ENCODE measurements at places on chromosomes 1 and 21.

- peaks cover 57% of the 10 kb centered on the region for H3K4me1 ChIP-seq
- H3K27me3 ChIP-seq: no peaks in the 10 kb centered on the region
- no peak overlapping the region for H3K4me3 ChIP-seq
- H3K27ac ChIP-seq: no peak overlapping the region
- H3K36me3 ChIP-seq: peaks cover 24% of the 10 kb centered on the region
Observed at GRCh38 chr1:91749788-91750231, 136.1 kb downstream of the TGFBR3 start.

DNA sequence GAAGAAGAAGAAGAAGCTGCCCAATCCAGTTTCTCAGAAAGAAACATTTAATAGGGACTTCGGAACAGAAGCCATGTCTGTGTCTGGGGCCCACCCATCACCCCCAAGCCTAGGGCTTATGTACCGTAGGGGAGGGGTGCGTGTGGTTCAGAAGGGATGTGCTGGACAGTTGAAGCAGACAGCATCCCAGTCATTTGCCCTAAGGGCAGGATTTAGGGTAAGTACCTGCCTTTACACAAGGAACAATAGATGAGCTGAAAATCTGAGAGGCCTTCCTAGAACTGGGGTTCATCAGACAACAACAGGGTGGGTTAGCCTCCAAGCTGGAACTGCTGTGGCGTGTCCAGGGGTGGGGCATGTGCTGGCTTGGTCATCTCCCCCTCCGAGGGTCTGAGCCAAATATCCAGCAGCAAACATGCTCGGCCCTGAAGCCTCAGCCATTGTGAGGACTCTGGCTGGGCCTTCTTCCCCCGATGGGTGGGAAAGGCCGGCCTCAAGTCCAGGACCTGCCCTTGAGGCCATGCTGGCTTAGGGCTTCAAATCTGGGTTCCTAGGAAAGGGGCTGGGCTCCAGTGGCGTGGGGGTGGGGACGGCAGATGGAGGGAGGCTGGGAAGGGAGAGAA lies 12.1 kb downstream of the CSTB start:
- DNase-seq: no peak
- no peaks in the 10 kb centered on the region for H3K27me3 ChIP-seq

GRCh38 chr1:180567654-180568053 lies 8.9 kb downstream of the OVAAL start:
- no peak overlapping the region for H3K4me3 ChIP-seq
- H3K36me3 ChIP-seq: no peaks in the 10 kb centered on the region
- H3K27me3 ChIP-seq: peaks cover 17% of the 10 kb centered on the region
- no peak for DNase-seq
- peaks cover 21% of the 10 kb centered on the region for H3K4me1 ChIP-seq

DNA sequence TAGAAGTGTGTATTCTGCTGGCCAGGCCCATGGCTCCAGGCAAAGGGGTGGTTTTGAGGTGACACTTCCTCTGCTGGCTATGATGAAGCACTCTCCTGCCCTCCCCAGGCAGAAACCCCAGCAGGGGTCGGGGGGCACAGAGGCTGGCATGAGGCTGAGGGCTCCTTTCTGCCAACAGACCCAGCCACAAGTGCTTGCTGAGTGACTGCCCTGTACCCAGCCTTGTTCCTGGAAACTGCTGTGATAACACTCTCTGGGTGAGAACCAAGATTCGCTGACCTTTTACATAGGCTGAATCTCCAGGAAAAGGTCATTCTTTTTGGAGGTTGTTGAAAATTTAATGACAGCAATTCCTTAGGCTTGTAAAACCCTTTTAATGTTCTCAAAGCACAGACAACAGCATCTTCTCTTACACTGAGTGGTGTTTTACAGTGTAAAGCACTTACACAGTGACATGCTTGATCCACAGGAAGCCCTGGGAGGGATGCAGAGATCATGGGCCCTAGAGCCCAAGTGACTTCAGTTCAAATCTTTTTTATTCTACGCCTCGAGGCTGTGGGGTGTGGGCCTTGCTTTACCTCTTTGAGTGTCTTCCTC lies 155.5 kb upstream of the FGGY start:
- H3K4me3 ChIP-seq: no peak overlapping the region
- peaks cover 36% of the 10 kb centered on the region for H3K4me1 ChIP-seq

DNA sequence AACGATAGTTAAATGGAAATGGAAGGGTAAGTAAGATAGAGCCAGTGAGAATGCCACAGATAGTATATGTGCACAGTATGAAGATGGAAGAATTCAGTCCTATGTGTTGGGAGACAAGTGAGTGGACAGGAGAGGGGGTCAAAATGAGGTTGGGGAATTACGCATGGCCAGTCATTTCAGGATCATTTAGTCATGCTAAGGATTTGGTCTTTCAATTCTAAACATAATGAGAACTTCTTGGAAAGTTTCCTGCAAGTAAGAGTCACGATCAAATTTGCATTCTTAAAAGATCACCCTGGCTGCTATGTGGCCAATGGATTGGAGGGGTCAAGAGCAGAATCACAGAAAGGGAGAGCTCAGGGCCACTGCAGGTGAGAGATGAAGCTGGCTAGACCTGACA lies 64.0 kb upstream of the KCNK2 start:
- no peak overlapping the region for H3K4me3 ChIP-seq
- H3K27me3 ChIP-seq: no peaks in the 10 kb centered on the region
- no peaks in the 10 kb centered on the region for H3K36me3 ChIP-seq
- no peak for DNase-seq
- no peak overlapping the region for H3K27ac ChIP-seq

DNA sequence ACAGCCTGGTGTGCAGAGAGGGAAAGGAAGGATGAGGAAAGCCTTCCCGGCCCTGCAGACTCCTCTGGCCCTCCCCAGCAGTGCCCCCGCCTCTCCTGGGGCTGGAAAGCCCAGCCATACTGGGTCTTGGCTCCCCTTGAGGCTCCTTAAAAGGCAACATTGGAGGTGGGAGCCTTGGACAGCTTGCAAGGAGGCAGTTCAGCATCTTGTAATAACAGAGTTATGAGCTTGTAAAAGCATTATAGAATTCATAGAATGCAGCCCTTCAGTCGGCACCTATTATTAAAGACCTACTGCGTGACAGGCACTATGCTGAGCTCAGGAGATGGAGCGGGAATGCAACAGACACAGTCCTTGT lies 4.2 kb downstream of the TINAGL1 start:
- H3K27ac ChIP-seq: no peak overlapping the region
- H3K4me1 ChIP-seq: no peaks in the 10 kb centered on the region
- no peak for DNase-seq
- H3K36me3 ChIP-seq: no peaks in the 10 kb centered on the region

GRCh38 chr1:231883382-231883781 lies 256.8 kb downstream of the DISC1 start:
- peaks cover 2% of the 10 kb centered on the region for H3K36me3 ChIP-seq
- no peak for DNase-seq
- H3K27me3 ChIP-seq: no peaks in the 10 kb centered on the region

DNA sequence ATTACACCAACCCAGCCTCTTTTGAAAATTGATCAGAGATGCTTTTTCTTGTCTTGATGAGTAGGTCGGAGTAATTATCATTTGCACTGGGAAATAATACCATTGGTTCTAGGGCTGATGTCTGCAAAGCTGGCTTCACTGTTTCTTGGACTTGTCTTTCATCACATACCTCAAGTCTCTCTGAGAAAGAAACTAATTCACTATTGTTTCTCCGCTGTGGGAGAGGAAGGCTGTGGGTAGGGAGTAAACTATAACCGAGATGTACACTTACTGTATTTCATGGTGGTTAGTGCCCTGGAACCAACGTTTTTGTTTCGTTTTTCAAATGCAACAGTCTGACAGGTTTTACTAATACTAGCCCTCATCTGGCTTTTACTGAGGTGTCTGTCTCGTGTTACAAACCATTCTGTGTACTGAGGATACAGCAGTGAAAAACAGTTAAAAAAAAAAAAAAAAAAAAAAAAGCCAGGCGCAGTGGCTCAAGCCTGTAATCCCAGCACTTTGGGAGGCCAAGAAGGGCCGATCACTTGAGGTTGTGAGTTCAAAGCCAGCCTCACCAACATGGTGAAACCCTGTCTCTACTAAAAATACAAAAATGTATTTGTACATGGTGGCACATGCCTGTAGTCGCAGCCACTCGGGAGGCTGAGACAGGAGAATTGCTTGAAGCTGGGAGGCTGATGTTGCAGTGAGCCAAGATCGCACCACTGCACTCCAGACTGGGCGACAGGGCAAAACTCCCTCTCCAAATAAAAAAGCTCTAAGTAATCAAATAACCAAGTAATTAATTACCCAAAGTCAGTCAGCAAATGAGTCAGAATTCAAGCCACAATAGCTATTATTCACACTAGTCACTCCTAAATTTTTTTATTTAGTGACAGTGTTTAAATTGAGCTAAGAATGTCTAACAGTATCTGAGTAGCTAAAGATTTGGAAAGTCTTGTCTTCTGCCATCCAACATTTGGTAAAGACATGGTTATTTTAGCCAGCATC lies 23.3 kb downstream of the TOMM20 start:
- H3K27ac ChIP-seq: no peak overlapping the region
- DNase-seq: peak; percentile 1
- H3K27me3 ChIP-seq: peaks cover 6% of the 10 kb centered on the region
- H3K4me3 ChIP-seq: no peak overlapping the region
- H3K4me1 ChIP-seq: peaks cover 50% of the 10 kb centered on the region

- DNase-seq: no peak
- no peaks in the 10 kb centered on the region for H3K36me3 ChIP-seq
- peaks cover 3% of the 10 kb centered on the region for H3K27me3 ChIP-seq
Observed at GRCh38 chr21:17359781-17360180, 153.1 kb upstream of the CXADR start.
